ENCODE measurements at places on chromosomes 5 and 9. TPM values are rescaled to one million over a fixed set of nuclear protein-coding genes. Genes with fewer than 3 reads are reported as not detected.

FOXD4L3 gene
- 0.25 TPM for total RNA-seq

MEIKIN gene
- total RNA-seq = 2.8 TPM

SGCD gene
- not detected for total RNA-seq

DNA sequence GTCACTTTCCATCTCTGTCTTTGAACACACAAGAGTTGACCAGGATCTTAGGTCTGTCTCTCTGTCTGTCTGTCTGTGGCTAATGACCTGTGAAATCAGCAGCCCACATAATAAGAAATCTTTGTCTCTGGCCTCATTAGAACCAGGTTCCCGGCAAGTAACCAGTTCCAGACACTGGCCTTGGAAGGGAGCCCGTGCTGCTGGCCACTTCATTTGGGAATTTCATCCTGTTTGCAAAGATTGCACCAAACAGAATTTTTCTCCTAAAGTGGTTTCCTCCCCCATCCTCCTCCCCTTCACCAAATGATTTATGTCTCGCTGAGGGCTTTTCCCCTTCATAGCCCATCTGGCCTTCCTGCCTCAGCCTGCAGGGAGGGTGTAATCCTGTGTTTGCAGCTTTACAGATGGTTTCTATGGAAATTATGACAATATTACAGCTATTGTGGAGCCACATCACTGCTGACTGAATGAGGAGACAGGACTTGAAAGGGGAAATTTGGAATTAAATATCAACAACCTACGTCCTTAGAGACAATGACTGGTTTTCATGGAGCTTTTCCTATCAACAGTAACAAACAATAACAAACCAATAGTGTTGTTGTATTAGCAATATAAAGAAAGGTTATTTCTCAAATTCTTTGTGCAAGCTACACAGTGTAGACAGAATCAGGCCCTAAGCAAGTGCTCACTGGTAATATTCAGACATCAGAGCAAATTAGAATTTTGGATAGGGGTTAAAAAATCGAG lies 25.7 kb downstream of the DPYSL3 start:
- H3K36me3 ChIP-seq = no peaks in the 10 kb centered on the region
- H3K27me3 ChIP-seq = peaks cover 17% of the 10 kb centered on the region
- no peak overlapping the region for H3K4me3 ChIP-seq
- no peak overlapping the region for H3K27ac ChIP-seq
- no peaks in the 10 kb centered on the region for H3K4me1 ChIP-seq

SPATA31A3 gene
- total RNA-seq = not detected

- DNase-seq = no peak
- no peak overlapping the region for H3K27ac ChIP-seq
- H3K4me3 ChIP-seq = no peak overlapping the region
- no peaks in the 10 kb centered on the region for H3K27me3 ChIP-seq
Observed at GRCh38 chr5:36206913-36207312, 34.8 kb downstream of the NADK2 start.

- DNase-seq = no peak
- H3K4me3 ChIP-seq = no peak overlapping the region
- H3K27ac ChIP-seq = no peak overlapping the region
Observed at GRCh38 chr9:135612437-135612836, 26.9 kb downstream of the GLT6D1 start.

DNA sequence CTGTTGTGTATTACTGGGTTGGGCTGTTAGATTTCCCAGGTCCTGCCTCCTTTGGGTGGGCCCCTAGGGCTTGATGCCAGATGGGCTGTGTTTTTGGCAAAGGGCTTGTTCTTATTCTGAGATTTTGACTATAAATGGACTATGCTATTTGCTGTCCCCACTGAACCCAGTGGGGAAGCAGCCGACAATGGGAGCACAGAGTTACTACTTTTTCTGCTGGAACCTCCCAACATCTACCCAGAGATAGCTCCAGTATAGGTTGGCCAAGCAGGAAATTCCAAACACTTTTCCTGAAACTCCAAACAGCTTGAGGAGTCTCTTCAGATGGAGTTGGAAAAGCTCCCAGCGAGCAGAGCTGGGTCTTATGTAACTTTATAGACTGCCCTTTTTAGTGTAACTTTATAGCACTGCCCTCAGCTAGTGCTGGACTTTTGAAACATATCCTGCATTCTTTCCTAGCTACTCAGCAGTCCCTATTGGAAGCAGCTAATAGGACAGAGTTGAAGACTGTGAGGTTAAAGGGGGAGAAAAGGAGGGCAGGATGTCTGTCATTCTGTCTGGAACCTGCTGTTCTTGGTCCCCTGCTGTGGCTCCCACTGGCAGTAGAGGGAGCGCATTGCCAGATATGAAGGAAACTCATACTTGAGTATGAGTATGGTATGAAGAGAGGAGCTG lies 21.0 kb downstream of the RUSC2 start:
- no peaks in the 10 kb centered on the region for H3K36me3 ChIP-seq
- no peaks in the 10 kb centered on the region for H3K4me1 ChIP-seq
- no peak overlapping the region for H3K27ac ChIP-seq
- peaks cover 4% of the 10 kb centered on the region for H3K27me3 ChIP-seq
- no peak overlapping the region for H3K4me3 ChIP-seq

DNA sequence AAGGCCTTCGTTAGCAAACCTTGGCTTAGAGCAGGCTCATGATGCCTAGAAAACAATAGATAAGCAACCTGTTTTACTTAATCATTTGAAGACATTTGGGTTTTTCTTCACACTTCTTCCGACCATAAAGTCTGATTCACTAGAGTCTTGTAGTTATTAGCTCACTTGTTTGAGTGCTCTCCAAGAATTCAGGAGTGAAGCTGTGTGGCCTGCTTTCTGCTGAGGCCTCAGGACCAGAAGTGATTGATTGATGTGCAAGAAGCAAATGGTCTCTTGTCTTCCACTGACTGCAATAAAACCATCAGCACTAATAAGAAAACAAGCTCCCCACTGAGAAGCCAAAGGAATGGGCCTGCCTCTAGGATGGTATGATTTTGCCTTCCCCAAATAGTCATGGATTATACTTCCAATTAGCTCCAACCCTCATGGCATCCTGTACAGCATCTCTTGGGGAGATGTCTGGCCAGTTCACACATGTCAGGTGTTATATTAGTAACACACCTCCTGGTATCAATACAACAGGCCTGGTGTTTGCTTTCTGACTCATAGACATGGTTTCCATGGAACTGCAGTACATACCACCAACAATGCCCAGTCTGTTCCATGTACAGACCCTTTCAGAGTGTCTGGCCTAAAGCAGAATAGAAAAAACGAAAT lies 317.6 kb downstream of the CWC27 start:
- H3K27me3 ChIP-seq = peaks cover 2% of the 10 kb centered on the region
- no peak overlapping the region for H3K4me3 ChIP-seq
- no peak for DNase-seq
- peaks cover 10% of the 10 kb centered on the region for H3K36me3 ChIP-seq
- peaks cover 2% of the 10 kb centered on the region for H3K4me1 ChIP-seq

DPYSL3 gene
- not detected for total RNA-seq

DNA sequence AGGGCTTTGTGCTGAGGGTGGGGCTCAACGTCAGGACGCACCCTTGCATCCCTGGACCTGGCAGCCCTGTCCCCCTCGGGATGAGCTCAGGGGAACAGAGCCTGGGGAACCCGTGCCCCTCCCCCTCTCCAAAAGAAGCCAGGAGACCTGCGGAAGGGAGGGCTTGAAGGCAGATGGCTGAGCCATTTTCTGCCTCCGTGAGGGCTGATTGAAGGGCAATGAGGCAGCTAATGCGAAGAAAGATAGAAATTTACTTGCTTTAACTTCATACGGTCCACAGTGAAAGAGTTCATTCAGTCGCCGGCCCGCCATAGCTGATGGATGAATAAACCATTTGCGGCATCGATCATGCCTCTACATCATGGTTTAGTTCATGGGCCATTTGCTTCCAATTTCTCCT lies 28.8 kb downstream of the ASS1 start:
- no peak for DNase-seq
- H3K27me3 ChIP-seq = peaks cover 44% of the 10 kb centered on the region
- H3K27ac ChIP-seq = no peak overlapping the region
- no peak overlapping the region for H3K4me3 ChIP-seq

GRCh38 chr9:84761137-84761808 lies 91.7 kb downstream of the NTRK2 start:
- no peaks in the 10 kb centered on the region for H3K36me3 ChIP-seq
- H3K4me3 ChIP-seq = no peak overlapping the region
- H3K27ac ChIP-seq = no peak overlapping the region
- H3K27me3 ChIP-seq = peaks cover 9% of the 10 kb centered on the region
- no peaks in the 10 kb centered on the region for H3K4me1 ChIP-seq
- DNase-seq = no peak

GRCh38 chr9:89730715-89731114 lies 125.9 kb downstream of the GADD45G start:
- H3K36me3 ChIP-seq = no peaks in the 10 kb centered on the region
- H3K27me3 ChIP-seq = no peaks in the 10 kb centered on the region
- no peak overlapping the region for H3K27ac ChIP-seq
- H3K4me1 ChIP-seq = peaks cover 4% of the 10 kb centered on the region
- DNase-seq = no peak
- H3K4me3 ChIP-seq = no peak overlapping the region

DNA sequence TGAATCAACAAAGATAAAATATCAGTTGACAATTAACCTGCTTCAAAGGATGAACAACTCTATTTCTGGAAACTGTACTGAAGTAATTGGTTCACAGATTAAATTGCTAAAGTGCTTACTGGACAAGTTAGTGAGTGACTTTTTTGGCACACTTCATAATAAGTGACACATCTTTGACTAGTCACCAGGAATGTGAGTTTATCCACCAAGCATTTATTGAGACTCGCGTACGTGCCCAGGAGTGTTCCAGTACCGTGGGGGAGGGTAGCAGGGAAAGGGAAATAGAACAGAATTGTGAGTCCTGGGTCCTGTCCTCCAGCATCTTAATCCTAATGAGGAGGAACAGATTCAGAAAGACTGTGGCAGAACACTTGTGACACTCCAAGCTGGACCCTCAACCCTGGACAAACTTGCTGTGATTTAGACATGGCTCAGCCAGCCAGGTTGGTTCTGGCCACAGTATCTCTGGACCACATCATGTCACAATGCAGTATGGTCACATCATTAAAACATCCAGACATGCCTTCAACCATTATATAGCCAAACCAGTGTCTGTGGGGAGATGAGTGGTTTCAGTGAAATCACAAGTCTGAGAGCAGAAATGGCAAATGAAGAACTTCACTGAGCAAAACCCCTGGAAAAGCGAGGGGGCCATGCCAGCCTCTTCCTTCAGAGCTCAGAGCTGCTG lies 623.1 kb downstream of the BNC2 start:
- no peaks in the 10 kb centered on the region for H3K27me3 ChIP-seq
- DNase-seq = no peak
- H3K4me3 ChIP-seq = no peak overlapping the region
- no peaks in the 10 kb centered on the region for H3K36me3 ChIP-seq
- no peak overlapping the region for H3K27ac ChIP-seq
- no peaks in the 10 kb centered on the region for H3K4me1 ChIP-seq

All from naive thymus-derived CD8-positive, alpha-beta T cell (primary cell).